ENCODE measurements at places on chromosomes 5 and 9.

GRCh38 chr5:35819026-35819425, 37.7 kb upstream of the IL7R start:
- no peak for DNase-seq

- no peak for DNase-seq
Observed at GRCh38 chr9:126205265-126205664, 121.4 kb upstream of the MVB12B start.

GRCh38 chr9:110126499-110126941, 81.4 kb downstream of the C9orf152 start:
- DNase-seq, result no peak

DNA sequence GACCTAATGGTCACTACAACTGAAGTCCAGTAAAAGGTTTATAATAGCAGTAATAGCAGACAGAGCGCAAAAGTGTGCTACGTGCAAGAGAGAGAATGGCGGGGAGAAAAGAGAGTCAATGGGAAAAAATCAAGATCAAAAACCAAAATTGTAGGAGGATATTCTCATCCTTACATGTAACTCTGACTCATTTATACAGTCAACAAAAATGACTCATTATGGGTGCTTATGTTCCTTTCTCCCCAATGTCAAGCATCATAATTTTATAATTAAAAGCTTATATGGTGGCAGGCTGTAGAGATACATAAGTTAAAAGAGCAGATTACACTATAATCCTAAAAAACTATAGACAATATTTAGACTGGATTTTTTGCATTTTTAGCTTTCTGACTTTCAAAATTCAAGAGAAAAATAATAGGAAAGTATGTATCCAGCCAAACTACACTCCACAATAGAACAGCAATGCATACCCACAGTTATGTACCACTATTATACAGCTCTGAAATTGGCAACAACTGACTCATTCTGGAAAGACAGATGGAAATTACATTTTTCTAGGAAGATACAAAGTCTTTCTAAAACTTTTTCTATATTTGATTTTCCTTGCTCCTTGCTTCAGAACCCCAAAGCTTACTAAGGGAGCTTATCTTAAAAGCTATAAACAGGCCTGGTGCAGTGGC, 78.4 kb downstream of the PLPP1 start:
- no peak for DNase-seq

GRCh38 chr5:513216-514100, 10.8 kb downstream of the SLC9A3 start:
- no peak for DNase-seq

DNA sequence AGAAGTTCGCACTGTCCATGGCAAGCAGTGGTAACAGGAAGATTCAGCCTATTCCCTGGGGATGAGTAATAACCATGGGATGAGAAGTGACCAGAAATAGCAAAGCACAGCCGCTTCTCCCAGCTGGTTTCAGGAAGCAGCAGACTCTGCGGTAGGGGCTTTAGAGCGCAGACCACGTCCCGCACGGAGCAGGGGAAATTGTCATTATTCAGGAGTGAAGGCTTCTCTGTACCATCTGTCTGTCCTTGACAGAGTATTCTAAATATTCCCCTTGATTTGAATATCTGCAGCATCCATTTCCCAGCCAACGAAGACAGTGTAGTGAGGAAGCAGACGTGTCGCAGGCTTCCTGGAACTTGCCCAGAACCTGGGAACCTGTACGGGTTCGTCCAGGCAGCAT, 159.6 kb downstream of the NXNL2 start:
- no peak for DNase-seq

DNA sequence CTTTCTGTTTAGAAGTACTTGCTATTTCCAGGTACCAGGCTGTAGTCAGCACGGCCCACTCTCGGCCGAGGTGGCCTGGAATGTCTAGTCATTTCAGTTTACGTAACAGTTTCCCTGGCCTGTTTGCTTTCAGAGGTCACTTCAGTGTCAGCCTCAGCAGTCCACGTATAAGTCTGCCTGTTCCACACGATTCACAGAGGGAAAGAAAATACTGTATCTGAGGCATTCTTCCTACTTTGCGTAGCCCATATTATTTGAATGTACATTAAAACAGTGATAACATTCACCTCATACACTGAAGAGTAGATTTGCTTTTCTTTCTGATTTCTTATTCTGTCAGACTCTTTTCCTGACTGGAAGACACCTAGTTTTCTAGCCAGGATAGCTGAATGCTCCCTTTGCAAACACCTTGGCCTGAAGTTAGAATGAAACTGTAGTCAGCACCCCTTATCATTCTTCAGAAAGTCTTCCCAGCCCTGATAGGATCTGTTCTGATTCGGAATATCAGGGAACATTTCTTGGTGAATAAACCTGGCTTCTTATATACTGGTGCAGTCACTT, 140.9 kb downstream of the AOPEP start:
- DNase-seq, result no peak

GRCh38 chr5:53448851-53449250, 31.6 kb upstream of the FST start:
- no peak for DNase-seq

DNA sequence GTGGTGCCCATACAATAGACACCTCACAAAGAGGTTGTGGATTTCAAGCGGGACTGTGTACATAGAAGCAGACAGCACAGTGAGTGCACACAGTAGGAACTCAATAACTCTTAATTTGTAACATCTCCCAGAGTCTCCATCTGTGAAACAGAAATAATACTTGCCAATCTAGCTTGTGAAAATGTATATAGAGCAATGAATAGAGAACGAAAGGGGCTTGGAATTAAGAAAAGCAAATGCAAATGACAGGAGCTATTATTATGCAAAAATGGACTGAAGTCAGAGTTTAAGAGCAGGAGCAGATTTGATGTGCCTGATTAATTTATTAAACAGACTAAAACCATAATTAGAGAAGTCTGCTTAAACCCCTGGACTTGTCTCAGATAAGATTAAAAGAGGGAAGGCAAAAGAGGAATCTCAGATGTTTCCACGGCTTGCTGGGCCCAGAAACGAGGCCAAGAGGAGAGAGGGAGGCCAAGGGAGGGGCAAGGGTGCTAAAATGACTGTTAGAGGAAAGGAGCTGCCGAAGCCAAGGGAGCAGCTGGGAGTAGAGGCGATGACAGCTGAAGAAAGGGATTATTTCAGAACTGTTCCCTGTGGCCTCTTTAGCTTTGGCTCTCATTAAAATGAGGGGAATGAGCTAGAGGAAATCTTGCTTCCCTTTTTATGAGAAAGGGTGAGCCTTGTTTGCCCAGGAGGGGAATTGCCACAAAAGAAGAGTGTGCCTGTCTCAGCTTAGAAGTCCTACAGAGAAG, 72.1 kb downstream of the FEM1C start:
- DNase-seq, result no peak

- peak; percentile 5 for DNase-seq
Observed at GRCh38 chr9:96318921-96319565, 17.1 kb upstream of the HSD17B3 start.

- no peak for DNase-seq
Observed at GRCh38 chr9:24464319-24464951, 81.3 kb downstream of the IZUMO3 start.

- no peak for DNase-seq
Observed at GRCh38 chr9:98263080-98263479, 7.6 kb upstream of the TBC1D2 start.

- no peak for DNase-seq
Observed at GRCh38 chr5:142322403-142322746, 2.4 kb downstream of the SPRY4 start.

DNA sequence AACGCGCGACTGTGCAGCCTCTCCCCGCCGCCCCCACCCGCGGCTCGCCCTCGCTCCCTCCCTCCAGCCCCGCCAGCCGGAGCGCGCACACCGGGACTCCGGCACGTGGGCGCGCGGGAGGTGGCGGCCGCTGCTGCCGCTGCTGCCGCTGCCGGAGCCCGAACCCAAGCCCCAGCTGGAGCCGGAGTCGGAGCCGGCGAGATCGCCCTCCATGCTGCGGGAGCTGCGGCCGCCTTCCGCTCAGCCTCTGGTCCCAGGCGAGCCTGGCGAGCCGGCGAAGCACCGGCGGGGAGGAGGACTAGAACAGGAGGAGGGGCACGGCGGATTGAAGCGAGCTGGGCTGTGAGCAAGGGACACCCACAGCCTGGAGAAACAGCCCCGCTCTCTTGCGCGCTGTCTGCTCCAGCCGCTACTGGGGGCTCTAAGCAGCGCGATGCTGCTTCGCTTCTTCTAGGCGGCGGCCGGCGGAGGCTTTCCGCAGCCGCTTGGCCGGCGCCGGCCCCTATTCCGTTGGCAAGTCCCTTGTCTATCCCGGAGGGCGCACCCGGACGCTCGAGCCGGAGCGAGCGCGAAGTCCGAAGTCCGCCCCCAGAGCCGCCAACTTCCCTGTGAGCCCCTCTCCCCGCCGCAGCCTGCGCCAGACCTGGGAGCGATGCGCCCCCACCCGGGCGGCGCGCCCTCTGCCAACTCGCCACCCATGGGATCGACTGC, 598.7 kb upstream of the SGCD start:
- no peak for DNase-seq

DNA sequence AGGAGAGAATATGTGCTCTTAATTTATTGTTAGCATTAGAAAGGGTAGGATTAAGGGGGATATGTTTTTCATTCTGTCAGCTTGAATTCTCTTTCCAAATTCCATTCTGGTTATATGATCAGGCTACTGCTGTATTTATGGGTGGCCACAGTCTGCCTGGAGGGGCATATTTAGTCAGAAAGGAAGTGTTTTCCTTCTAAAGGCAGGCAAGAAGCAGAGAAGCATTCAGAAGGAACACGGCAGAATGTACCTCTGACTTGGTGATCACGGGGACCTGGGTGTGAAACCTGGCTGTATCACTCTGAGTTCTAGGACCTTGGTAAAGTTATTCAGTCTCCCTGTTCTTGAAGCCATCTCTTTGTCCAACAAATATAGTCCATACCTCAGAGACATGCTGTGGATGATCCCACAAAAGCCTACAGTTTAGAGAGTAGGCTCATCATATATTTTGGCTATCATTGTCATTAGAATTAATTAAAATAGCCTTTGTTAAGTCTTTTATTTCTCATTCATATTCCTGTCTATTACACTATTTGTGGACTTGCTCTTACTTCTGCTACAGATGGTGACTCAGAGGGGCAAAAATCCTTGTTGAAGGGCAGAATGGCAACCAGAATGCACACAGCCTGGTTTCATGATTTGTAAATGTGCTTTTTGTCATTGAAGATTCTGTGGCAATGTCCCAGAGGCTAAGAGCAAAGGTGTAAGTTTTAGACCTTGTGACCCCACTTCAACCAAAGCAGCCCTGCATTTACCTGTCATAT, 2.7 kb downstream of the TNC start:
- DNase-seq, result no peak

DNA sequence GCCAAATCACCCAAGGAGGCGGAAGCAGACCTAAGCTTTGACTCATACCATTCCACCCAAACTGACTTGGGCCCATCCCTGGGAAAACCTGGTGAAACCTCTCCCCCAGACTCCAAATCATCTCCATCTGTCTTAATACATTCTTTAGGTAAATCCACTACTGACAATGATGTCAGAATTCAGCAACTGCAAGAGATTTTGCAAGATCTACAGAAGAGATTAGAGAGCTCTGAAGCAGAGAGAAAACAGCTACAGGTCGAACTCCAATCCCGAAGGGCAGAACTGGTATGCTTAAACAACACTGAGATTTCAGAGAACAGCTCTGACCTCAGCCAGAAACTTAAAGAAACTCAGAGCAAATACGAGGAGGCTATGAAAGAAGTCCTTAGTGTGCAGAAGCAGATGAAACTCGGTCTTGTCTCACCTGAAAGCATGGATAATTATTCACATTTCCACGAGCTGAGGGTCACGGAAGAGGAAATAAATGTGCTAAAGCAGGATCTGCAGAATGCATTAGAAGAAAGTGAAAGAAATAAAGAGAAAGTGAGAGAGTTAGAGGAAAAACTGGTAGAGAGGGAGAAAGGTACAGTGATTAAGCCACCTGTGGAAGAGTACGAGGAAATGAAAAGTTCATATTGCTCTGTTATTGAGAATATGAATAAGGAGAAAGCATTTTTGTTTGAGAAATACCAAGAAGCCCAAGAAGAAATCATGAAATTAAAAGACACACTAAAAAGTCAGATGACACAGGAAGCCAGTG, 15.8 kb upstream of the TTC23L start:
- no peak for DNase-seq

DNA sequence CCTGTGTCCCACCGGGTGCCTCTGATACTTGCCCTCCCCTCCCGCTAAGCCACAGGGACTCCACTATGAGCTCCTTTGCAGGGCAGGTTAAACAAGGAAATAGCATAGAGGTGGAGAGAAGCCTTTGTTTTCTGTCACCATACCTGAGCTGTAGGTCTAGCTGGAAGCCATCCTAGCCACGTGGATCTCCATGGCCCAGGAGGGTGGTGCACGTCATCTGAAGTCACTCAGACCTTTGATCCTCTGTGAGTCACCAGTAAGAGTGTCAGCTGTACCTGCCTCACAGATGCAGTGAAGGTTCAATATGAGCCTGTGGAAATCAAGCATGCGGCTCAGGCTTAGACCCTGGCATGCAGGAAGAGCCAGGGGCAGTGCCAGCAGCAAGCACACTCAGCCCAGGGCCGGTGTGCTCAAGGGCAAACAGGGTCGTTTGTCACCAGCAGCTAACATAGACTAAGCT, 55.1 kb downstream of the ASS1 start:
- no peak for DNase-seq

GRCh38 chr5:1814183-1815020, 13.2 kb downstream of the NDUFS6 start:
- DNase-seq, result no peak

- no peak for DNase-seq
Observed at GRCh38 chr9:127096208-127096607, 26.2 kb downstream of the ANGPTL2 start.
